Body of pancreas (tissue), 4 donors: ENCODE measurements at places on chromosomes 2 and 18.

DNA sequence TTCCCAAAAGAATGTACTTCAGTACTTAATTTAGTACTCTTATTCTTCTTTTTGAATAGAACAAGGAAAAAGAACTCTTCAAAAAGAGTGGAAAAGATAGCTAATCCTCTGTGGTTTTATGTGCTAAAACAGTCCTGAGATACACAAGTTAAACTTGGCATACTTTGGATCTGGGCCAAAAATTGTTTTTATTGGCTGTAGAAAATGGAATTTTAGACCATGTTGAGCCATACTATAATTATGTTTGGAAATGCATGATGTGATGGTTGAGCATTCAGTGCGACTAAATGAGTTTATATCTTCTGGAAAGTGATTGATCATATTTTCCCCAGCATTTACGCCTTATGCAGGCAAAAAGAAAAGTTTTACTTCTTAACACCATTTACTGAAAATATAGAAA lies 18.0 kb upstream of the PDE1A start:
- DNase-seq = no peak

DNA sequence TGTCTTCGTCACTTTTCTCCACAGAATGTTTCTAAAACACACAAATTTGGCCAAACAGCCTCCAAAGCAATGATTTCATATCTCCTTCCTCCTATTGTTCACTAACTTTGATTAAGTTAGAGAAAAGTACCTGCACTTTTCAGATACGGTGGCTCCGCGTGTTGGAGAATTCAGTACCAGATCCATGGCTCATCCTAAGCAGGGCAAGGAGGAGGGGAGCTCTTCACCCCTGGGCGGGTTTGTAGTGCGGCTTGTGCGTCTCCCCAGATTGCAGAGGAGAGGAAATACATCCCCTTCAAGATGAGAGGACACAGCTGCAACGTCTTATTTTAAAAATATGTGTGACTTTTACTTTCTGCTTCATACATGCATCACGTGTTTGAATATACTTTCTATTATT lies 333.0 kb downstream of the AGAP1 start:
- DNase-seq = no peak

- DNase-seq = no peak
Observed at GRCh38 chr2:55810622-55811020, 113.0 kb downstream of the EFEMP1 start.

- DNase-seq = no peak
Observed at GRCh38 chr2:30398084-30398873, 48.8 kb upstream of the LCLAT1 start.

GRCh38 chr2:39232141-39232540 lies 11.6 kb downstream of the CDKL4 start:
- DNase-seq = no peak

DNA sequence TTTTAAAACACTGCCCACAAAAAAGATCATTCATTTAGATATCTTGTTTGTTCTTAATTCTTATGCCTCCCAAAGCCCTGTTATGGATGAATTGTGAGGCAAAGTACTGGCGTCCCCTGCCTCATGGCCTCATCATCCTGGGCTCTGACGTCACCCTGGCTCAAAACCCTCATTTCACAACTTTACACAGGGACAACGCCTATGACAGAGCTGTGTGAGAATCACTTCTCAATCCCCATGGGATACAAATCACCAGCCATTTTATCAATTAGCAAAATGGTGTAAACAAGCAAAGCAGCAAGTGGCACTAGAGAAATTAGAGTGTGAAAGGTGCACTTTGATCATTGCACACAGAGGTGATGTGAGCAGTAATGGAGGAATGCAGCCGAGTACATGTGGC lies 16.6 kb downstream of the FHOD3 start:
- no peak for DNase-seq

DNA sequence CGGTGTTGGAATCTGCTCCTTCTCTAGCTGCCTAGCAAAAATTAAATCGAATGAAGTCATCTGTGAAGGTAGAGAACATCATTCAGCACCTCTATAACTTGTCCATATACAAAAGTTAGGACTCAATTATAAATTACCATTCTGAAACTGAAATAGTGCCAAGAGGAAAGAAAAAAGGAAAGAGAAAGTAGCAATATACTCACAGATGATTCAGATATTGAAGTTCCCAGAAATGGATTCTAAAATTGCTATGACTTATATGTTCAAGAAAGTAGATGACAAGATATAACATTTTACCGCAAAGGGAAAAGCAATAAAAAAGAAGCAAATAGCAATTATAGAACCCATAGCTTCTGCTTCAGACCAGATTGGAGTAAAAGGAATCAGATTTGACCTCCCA lies 333.6 kb upstream of the GYPC start:
- no peak for DNase-seq

- DNase-seq = no peak
Observed at GRCh38 chr2:171210864-171211431, 50.3 kb upstream of the TLK1 start.

GRCh38 chr2:71256421-71256820 lies 29.5 kb upstream of the PAIP2B start:
- no peak for DNase-seq

DNA sequence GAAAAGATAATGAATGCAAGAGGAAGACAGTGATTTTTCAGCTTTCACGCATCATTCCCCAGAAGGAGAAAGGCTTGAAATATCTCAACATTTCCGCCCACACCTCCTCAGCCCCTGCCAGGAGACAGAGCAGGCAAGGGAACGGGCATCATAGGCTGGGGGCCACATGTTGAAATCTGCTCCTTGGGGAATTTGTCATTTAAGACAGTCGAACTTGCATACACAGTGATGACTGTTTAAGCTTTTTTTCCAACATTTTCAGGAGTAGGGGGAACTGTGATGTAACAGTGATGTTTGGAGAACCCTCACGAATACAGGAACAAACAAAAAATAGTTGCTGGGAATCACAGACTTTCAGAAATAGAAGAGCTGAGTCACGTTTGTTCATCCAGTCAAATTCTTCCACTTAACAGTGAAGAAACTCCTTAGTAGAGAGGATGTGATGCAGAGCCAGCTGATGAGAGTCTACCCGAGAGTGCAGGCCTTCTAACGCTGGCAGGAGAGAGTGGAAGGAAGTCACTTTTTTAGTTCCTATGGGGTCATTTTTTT lies 266.8 kb downstream of the ALPK2 start:
- peak; percentile 24 for DNase-seq

GRCh38 chr2:126761981-126762878 lies 106.3 kb downstream of the GYPC start:
- DNase-seq = no peak

GRCh38 chr2:85737961-85738360 lies 15.8 kb upstream of the ATOH8 start:
- no peak for DNase-seq

GRCh38 chr2:32780961-32781360 lies 153.1 kb downstream of the TTC27 start:
- DNase-seq = no peak

- DNase-seq = no peak
Observed at GRCh38 chr18:72104851-72105250, 439.3 kb downstream of the CBLN2 start.

DNA sequence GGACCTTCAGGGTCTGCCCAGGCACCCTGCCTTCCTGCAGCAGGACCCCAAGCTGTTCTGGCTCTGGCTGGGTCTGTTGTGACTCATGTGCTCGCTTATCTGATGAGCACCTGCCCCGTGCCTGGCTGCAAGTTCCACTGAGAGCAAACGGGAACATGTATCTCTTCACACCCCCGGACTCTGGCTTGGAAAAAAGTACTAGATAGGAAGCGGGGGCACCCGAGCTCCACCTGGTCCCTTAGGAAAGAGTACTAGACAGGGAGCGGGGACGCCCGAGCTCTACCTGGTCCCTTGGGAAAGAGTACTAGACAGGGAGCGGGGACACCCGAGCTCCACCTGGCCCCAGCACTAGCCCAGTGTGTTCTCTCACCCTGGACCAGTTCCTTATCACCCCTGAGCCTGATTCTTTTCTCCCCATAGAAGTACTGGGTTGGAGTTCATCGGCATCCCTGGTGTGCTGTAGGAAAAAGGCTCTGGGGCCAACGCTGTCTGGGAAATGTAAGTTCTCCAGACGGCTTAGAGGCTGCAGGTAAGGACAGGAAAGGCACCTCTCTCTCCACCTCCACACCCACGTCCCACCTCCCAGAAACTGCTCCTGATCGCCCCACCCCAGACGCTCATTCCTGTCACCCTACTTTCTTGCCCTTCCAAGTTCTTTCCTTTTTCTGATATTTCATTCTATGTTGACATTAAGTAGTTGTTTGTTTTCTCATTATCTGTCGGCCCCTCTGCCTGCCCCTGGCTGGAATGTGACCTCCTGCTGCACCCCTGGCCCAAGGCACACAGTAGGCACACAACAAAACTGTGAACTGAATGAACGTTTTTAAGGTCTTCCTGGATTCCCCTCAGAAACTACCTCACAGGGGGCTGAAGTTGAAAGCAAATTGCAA lies 40.2 kb downstream of the HDAC4 start:
- no peak for DNase-seq

- DNase-seq = no peak
Observed at GRCh38 chr2:53750041-53750768, 17.4 kb upstream of the CHAC2 start.

- no peak for DNase-seq
Observed at GRCh38 chr2:239910404-239910803, 114.7 kb downstream of the NDUFA10 start.

DNA sequence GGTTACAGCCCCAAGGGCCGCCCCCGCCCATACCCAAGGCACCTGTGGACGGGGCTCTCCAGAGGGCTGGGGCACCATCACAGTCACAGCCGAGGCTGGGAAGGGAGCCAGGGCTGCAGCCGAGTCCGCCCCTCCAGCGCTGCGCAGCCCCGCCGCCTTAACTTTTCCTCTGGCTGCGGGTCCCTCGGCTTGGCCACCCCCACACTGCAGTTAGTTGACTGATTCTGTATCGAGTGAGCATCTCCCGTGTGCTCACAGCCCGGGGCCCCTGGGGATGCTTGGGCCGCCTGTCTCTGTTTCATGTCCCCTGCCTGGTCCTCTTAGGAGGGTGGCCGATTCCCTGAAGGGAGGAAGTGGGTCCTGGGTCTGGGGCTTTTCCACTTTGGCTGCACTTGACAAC lies 33.7 kb downstream of the EMILIN2 start:
- no peak for DNase-seq

DNA sequence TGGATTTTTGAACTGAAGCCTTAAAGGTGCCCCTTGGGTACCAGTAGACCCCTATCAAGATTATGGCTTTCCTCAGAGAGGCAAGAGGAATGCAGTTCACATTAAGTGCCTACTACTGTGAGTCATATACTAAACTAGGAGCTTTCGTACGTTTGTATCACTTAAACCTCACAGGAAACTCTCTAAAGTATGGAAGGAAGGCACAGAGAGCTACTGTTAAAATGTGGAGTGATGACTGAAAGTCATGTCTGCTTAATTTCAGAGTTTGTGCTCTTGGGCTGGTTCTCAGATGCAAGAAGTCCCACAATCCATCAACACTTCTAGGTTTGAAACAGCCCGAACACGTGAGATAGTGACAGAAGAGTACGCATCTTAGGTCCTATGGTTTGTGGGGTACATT lies 4.7 kb downstream of the PLCL1 start:
- DNase-seq = no peak

DNA sequence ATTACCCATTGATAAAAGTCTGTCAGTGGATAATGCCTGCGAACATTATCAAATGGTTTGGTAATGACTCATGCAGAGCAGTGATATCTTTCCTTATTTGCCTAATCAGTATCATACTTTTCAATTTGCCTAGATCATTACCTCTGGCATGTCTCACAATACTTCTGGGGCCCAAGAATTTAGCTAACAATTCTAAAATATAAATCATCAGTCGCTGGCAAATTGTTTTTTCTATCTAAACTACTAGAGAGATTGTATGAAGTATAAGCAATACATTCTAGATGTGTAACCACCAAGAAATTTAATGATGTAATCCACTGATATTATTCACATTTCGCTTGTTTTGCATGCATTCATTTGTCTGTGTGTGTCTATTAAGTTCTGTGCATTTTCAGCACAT lies 191.2 kb upstream of the CDH19 start:
- no peak for DNase-seq

GRCh38 chr18:13520306-13520705 lies 206.1 kb downstream of the FAM210A start:
- DNase-seq = peak; percentile 67

DNA sequence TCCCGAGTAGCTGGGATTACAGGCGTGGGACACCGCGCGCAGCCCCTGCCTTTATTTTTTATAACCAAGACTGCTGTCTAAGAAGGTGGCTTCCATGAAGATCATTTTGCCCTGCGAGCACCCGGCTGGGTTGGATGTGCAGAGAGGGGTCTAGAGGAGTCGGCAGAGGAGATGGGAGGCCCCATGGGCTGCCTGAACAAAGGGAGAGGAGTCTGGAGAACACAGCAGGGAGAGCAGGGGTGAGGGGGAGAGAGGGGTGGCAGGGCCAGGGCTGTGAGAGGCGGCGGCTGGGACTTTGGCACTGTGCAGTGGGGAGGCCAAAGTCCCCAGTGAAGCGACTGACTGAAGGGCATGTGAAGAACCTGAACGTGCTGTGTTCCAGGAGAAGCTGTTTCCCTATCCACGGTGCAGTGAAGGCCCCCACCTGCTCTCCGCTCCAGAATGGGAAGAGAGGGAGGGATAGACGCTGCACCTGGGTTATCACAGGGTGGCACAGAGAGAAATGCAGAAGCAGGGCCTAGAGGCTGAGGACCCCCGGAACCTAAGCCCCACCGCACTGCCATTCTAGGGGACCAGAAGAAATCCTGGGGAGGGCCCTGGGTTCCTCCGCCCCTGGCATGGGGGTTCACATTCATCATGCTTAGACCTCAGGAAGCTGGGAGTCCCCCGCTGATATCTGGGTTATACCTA lies 24.8 kb upstream of the FOSL2 start:
- DNase-seq = no peak

- DNase-seq = no peak
Observed at GRCh38 chr18:76996429-76996828, 136.2 kb downstream of the MBP start.

- DNase-seq = peak; percentile 39
Observed at GRCh38 chr2:69013142-69013839, at the start of gene ANTXR1. TSS of gene ANTXR1 (plus strand) at chr2:69013179. CDS start at chr2:69013500, 321 bp downstream.

DNA sequence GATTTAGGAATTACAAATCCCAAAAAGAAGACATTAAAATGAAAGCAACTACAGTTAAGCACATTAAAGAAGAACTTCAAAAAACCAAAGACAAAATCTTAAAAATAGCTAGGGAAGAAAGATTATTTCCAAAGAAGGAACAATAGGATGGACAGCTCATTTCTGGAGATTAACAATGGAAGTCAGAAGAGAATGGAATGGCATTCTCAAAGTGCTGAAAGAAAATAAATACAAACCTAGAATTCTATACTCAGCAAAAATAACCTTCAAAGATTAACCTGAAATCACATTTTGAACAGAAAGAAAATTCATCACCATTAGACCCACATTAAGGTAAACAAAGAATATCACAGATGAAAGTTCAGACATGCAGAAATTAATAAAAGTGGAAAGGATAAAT lies 229.2 kb downstream of the HDAC4 start:
- DNase-seq = no peak

- DNase-seq = no peak
Observed at GRCh38 chr2:13230221-13230620, 513.5 kb downstream of the TRIB2 start.

- no peak for DNase-seq
Observed at GRCh38 chr2:191051825-191052778, 38.1 kb upstream of the STAT1 start.

- DNase-seq = no peak
Observed at GRCh38 chr2:207885010-207885409, 115.3 kb upstream of the FZD5 start.
